Keratinocyte (primary cell): ENCODE measurements at places on chromosomes 7 and 10.

GRCh38 chr7:96157856-96158255 is 164.0 kb downstream of the SLC25A13 start:
- DNase-seq: no peak

DNA sequence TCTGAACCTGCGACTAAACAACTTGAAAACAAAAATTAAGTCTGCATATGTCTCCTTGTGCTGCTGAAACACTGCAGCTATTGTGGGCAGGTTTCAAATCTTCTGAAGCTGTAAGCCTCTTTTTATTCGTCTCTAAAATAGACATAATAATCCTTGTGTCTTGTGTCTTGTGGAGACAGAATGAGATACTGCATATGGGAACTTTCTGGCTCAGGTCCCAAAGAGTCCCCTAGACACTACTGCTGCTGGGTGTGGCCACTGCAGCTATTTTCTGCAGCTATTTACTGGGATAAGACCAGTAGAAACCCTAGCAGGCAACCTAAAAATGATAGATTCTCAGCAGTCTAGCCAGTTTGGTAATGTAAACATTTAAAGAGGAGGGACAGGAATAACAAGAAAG is 252.0 kb downstream of the ELMO1 start:
- no peak for DNase-seq

DNA sequence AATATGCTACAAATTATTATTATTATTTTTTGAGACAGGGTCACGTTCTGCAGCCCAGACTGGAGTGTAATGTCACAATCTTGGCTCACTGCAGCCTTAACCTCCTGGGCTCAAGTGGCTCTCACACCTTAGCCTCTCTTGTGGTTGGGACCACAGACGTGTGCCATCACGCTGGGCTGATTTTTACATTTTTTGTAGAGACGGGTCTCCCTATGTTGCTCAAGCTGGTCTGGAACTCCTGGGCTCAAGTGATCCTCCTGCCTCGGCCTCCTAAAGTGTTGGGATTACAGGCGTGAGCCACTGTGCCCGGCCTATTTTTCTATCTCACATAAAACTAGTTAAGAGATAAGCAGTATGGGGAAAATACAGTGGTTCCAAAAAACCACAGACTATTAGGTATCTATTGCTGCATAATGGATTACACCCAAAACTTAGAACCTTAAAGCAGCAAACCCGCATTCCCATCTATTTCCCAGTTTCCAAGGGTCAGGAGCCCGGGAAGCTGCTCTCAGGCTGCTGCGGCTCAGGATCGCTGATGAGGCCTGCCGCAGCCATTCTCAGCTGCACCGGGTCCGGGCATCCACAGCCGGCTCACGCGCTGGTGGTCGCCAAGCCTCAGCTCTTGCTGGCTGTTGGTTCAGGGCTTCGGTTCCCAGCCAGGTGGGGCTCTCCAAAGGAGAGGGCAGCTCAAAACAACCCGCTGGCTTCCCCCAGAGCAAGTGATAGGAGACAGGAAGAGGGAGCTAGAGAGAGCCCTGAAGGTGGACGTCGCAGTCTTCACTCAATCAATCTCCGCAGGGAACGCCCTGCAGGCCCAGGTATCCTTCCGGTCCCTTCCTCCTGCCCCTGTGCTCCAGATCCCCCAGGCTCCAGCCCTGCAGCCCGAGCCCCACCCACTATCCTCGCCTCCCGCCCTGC is 128.2 kb downstream of the UBE2H start:
- DNase-seq: no peak

- DNase-seq: no peak
These were observed 153.7 kb upstream of the NPVF start for GRCh38 chr7:25381818-25382589.

GRCh38 chr7:115693779-115694178 is 336.8 kb downstream of the TFEC start:
- DNase-seq: no peak

DNA sequence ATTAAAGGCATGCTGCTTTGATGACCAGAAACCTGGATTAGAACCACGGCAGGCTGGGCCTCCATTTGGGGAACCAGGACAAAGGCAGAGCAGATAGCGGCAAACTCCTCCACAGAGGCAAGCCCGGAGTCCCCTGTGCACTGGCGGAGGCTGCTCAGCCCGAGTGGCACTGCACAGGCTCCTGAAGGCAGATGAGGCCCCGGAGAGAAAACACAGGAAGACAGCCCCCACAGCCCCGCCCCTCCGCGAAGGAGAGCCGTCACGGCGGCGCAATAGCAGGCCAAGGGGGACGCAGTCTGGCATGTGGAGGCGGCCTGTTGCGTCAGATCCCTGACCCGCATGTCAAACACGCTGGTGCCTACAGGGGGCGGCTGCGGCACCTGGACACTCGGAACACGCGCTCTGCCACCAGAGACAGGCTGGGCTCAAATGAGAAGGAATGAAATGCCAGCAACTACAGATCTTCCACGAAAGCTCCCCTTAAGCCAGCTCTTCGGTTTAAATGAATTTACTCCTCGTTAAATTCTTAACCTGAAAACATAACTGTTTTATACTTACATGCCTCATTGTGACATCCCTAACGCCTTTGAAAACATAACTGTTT is 128.5 kb downstream of the MAD1L1 start:
- DNase-seq: no peak

GRCh38 chr7:29105752-29106668 is 40.3 kb downstream of the CPVL start:
- DNase-seq: no peak

DNA sequence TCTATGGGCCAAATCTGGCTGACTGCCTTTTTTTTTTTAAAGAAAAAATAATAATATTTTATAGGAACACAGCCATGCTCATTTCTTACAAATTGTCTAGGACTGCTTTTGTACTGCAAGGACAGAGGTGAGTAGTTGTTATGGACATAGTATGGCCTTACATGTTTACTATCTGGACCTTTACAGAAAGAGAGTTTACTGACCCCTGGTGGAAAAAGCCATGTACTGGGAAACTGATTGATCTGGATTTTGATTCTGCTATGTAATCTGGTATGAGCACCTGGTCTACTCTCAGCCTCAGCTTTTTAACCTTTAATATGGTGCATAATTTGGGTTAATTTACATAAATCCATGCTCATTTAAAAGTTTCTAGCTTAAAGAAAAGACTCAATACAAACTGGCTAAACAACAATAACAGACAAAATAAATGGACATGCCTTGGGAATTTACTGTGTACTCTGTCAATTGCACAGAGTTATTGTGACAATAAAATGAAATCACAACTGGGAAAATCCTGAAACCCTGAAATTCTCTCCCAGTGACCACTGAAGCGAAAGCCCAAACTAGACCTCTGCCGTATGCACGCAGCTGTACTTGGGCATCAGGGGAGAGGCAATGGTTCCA is 260.7 kb downstream of the BMPER start:
- DNase-seq: no peak

DNA sequence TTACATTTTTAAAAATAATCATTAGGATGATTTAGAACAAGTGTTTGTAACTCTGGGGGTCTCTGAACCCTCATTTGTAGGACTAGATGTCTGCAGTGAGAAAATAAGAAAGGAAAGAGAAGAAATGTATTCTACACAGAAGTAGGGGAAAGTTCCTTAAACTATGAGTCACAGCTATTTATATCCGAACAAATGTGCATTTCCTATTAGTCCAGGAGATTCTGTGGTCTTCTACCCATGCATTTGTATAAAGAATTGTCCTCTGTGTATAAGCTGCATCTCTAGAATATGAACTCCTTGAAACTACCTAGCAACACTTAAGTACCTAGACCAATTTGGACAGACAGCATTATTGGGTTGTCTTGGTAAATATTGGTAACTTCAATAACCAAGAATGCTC is 15.9 kb upstream of the CD36 start:
- no peak for DNase-seq
